H9 (cell line): ENCODE measurements at places on chromosomes 1 and 21.

- no peak for DNase-seq
Measured at GRCh38 chr1:63524201-63524600, 876 bp downstream of the EFCAB7 start.

DNA sequence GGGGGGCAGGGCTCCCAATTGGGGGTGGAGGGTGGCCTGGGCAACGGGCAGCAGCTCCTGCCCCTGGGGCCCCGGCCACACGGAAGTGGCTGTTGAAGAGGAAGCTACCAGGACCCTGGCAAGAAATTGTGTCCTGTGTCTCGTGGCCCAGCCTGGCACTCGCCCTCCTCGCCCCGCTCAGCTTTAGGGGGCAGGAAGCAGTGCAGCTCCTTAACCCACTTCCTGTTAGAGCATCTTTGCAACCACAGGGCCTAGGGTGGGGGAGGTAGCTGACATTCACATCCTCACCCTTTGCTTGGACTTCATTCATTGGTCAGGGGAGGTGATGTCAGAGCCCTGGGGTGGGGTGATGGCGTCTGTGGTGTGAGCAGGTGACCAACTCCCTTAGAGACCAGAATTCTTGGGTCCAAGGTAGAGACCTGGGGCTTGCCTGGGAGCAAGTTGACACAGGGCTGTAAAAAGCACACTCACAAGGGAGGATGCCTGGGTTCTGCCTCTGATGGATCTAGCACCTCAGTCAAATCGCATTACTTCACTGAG, at the start of gene ARHGAP30:
Gene ARHGAP30 (minus strand): TSS at position 161 of the 540 bp plus-strand sequence. CDS start 267 bp downstream, outside the sequence.
- DNase-seq, result peak; percentile 83

GRCh38 chr1:200471739-200472138, 61.9 kb upstream of the ZNF281 start:
- DNase-seq, result no peak

GRCh38 chr1:217647791-217648190, 16.6 kb downstream of the SPATA17 start:
- DNase-seq, result no peak

DNA sequence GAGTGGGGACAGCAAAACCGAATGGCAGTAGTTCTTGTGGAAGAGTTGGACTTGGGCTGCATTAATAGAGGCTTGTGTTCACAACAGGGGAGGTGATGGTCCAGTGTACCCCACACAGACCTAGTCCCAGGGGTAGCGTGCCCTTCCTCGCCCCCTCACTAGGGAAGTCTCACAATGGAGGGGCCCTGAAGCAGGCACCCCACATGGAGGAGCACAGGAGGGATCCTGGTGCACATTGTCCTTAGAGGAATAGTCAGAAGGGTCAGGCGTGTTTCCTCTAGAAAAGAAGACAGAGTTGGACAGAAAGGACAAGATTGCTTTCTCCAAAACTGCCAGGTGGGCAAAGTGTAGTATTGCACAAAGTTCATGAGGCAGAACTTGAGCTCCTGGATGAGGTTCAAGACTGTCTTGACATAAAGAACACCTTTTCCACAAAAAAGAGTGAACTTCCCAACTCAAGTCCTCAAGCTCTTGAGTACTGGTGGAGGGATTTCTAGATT, 23.3 kb downstream of the ETNK2 start:
- DNase-seq, result no peak

- DNase-seq, result no peak
Measured at GRCh38 chr1:77829851-77830250, 50.4 kb downstream of the MIGA1 start.

DNA sequence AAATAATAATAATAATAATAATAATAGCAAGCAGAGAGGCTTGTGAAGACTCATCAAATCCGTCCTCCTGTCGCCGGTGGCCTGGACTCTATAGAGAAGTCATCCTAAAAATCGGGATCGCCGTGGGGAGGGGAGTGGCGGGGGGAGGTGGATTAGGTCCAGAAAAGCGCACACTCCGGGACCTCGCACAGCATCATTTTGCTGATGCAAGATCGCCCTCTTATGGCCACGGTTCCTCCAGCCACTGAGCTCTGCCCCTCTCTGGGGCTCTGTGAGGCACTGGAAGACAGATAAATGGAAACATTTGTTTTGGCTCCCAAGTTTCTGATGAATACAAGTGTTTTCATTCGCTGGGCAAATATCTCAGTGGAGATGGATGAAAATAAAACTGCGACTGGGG, 612.0 kb downstream of the MATN1 start:
- DNase-seq, result peak; percentile 65

DNA sequence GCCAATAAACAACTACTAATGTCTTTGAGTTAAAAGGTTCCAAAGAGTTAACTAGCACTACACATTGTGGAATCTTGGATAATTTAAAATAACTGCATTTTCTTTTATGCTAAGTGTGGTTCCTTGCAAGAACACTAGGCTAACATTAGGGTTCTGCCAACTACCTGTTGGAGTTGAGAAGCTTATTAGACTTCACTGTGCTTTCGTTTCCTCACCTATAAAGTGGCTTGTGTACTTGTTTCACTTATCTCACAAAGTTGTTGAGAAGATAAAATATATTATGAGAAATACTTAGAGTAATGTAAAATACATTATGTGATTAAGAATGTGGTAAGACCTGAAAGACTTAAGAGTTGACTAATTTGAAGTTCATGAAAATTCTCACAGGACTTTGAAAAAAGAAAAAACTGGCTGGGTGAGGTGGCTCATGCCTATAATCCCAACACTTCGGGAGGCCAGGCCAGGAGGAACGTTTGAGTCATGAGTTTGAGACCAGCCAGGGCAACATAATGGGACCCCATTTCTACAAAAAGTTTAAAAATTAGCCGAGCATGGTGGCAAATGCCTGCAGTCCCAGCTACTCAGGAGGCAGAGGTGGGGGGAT, 5.6 kb upstream of the RRAGC start:
- DNase-seq, result no peak

GRCh38 chr1:78070758-78071157, 25.0 kb downstream of the GIPC2 start:
- DNase-seq, result no peak

- no peak for DNase-seq
Measured at GRCh38 chr1:205961405-205961804, 18.1 kb upstream of the SLC26A9 start.

DNA sequence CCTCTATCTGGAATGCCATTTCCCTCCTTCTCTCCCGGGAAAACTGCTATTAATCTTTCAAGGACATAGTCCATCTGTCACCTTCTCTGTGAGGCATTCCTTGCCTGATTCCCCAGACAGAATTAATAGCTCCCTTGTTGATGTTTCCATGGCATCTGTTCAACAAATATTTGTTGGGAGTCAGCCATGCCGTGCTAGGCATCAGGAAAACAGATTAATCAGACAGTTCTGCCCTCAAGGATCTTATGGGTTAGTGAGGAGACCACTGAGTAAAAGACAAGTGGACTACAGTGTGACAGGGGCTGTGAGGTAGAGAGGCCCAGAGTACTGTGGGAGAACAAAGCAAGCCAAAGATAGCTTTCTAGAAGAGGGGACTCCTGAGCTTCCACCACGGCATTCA, 11.4 kb upstream of the MAGOH start:
- DNase-seq, result no peak

- DNase-seq, result no peak
Measured at GRCh38 chr1:147204080-147204479, 21.1 kb downstream of the FMO5 start.

DNA sequence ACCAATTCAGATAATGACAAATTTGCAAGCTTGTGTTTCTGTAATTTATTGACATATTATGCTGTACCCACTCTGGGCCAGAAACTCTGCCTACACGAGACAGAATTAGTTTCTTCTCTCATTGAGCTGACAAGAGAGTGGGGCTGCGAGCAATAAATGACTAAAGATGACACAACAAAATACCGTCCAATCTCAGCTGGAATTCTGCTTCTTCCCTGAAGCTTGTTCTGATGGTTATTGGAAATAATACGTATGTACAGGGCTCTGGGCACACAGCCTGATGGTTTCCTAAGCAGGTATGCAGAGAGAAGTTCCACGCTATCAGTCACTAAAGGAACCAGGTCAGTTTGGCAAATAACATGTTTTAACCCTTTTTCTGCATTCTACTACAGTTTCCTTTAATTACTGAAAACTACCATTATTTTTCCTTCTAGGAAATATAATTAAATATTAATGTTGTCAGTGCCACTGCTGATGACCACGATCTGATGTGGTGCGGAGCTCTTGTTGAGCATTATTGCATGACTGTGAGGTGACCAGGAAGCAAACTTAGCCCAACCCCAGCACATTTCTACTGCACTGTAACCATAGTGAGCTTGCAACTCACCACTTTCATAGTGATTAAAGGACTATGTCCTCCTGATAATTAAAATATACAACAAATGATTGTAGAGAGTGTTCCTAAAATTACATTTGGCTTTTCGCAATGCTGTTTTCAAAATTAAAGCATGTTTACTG, 221.4 kb upstream of the L1TD1 start:
- DNase-seq, result no peak

GRCh38 chr1:215517441-215517891, 49.6 kb upstream of the KCTD3 start:
- peak; percentile 46 for DNase-seq

DNA sequence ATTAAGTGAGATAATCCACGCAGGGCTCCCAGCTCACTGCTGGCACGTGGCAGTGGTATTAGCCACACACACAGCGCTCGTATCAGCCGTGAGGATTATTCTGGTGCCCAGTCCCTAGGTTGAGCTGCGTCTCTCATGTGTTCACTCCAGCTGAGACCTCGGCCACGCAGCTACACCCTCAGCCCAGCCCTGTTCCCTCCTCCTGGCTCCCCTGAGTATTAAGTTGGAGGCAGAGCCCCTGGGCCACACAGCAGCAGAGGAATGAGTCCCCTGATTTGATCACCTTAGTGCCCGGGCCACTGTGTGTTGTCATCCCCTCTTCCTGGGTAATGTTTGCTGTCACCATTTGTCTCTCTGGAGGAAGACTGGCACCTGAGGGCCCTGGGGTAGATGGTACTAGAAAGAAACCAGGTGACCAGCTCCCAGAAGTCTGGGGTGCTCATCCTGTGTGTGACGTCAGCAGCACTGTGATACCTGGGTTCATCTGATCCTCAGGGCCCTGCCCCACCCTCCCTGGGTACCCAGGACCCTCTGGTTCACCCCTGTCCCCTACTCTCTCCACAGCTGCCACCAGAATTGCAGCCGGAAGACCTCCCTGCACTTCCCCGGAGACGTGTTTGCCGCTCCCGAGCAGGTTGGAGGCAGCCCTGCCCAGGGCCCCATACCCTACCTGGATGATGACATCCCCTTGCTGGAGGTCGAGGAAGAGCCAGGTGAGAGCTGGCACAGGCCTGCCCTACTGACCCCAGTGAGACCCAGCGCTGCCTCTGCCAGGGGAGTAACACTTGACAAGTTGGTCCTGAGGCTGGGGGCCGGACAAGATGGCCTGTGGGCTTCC, 40.1 kb downstream of the DISP3 start:
- no peak for DNase-seq

GRCh38 chr21:34792504-34793089, 123.8 kb downstream of the CLIC6 start:
- no peak for DNase-seq

GRCh38 chr1:82510431-82510830, 709.7 kb downstream of the ADGRL2 start:
- no peak for DNase-seq

- no peak for DNase-seq
Measured at GRCh38 chr1:176754676-176755075, 291.7 kb downstream of the PAPPA2 start.

DNA sequence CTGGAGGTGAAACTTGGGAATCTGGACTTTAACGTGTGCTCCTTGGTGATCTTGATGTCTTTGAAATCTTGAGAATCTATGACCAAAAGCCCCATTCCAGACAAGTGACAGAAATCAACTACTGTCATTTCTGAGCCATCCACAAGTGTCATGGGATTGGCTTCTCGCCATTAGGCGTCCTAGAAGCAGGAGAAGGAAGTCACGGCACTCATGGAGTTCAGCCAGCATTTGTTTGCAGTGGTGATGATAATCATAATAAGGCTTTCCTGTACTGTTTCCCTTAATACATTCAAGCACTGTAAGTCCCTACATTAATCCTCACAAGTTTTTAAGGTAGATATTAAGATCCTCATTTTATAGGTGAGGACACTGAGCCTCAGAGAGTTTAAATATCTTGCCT, 11.9 kb downstream of the F5 start:
- no peak for DNase-seq

DNA sequence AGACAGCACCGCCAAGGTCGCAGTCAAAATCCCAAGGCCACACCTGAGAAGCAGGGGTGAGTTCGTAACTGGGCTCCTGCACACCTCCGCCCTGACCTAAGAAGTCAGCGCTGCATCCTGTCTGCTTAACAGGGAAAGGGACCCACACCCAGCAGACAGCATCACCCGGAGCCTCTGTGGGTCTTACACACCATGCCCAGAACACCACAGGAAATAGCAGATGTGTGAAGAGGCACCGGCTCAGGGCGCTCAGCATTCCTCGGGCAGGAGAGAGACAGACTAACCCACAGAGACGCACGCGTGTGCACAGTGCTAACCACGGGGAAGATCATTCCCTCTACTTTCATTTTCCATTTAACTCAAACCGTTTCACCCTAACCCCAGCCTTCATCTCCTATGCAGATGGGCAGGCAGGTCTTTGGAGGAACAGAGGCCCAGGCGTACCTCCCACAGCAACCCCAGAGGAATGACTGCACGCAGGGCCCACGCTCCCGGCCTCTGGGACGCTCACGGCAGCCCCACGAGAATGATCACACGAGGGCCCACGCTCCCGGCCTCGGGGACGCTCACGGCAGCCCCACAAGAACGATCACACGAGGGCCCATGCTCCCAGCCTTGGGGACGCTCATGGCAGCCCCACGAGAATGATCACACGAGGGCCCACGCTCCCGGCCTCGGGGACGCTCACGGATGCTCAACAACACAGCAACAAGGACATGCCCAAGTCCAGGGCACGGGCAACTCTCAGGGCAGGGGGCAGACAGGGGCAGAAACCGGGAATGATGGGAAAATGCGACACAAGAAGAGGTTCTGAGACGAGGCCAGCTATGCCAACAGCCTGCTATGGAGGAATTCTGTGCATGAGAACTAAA, 20.9 kb downstream of the POFUT2 start:
- DNase-seq, result peak; percentile 17

GRCh38 chr1:36475910-36476604, 6.7 kb downstream of the CSF3R start:
- no peak for DNase-seq

DNA sequence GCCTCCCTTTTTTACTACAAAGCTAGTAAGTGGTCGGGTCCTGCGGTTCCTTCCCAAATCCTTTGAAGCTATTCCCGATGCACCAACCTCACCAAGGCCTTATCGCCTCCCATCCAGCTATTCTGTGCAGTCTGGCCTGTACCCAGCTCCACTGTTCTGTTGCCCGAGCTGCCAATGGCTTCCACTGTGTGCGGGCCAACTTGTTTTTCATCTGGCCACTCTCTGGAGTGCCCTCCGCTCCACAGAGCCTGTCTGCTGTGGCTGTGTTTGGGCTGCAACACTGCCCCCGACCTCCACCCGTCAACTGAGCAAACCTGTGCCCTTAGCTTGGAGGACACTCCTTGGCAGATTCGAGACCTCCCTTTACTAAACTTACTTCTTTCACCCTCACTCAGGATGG, 125.0 kb downstream of the KIAA0319L start:
- DNase-seq, result no peak

- DNase-seq, result no peak
Measured at GRCh38 chr1:43586136-43586731, 55.6 kb downstream of the PTPRF start.
